ENCODE measurements at places on chromosomes 3 and 15.

- no peak for DNase-seq
Measured at GRCh38 chr3:171563298-171563697, 103.1 kb upstream of the TNIK start.

- DNase-seq: no peak
Measured at GRCh38 chr15:68371160-68371559, 60.8 kb downstream of the ITGA11 start.

DNA sequence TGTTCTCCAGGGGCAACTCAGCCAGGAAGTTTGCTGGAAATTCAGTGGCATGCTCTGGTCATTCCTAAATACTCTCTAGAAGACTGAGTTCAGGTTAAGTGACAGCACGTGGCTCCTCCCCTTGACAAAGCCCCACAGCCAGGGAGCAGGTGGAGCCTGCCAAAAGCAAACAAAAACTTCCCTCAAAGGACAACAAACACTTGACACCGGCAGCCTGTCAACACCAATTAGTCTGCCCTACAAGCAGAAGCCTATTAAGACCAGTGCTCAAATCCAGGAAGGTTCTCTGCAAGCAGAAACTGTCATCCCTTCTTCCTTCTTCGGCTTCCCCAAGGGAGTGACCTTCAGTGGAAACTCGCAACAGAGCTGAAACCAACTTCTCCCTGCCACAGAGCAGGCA, 5.0 kb downstream of the MEX3B start:
- no peak for DNase-seq

DNA sequence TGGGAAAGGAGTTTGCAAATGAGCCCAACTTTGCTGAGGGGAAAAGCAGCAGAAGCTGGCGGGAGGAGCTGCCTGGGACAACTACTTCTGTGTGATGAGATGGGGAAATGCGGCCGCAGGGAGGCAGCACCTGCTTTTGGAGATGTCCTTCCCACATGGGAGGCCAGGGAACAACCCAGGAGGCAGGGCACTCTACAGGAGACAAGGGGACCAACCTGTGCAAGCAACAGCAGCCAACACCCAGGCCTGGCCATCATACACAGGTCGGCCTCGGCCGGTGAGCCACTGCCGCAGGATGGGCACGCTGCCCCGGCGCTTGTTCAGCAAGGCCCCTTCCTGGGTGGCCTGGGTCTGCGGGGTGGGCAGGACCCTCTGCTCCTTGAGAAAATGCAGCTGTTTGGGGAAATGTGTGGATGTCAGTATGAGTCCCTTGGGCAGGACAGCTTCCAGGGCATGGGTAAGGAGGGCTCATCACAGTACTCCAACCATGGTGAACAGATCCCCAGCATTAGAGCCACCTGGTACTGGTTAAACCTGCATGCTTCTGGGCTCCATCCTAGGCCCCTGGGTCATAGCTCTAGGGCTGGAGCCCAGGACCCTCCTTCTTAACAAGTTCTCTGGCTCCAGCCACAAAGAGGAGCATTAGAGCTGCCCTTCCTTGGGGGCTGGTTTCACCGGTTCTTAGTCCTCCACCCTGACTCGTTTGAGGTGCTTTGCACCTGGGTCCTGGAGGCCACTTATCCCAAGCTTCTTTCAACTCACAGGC, 11.6 kb downstream of the EPB42 start:
- DNase-seq: no peak

DNA sequence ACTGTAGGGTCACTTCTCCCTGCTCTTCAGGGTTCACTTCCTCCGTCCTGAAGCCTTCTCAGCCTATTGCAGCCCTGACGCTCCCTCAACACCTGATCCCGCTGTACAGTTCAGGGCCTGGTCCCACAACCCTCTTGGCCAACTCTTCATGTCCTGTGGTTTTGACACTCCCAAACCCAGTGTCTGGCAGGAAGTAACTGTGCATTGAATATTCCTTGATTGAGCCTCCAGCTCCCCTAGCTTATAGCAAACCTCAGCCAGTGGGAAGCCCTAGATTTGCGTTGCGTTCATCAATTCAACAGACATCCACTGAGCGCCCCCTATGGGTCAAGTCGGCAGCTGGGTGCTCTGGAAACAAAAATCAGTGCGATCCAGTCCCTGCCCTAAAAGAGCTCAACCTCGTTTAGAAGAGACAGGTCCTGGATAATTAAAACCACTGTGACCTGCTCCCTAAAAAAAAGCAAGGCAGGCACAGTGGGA, 13.5 kb downstream of the UBAP1L start:
- DNase-seq: peak; percentile 18

- no peak for DNase-seq
Measured at GRCh38 chr3:124878561-124879336, 8.4 kb downstream of the ITGB5 start.
